NCI-H1092 treated with DMSO at 0.1 percent for 48 hours (cell line): ENCODE measurements at places on chromosomes 1 and 21.

GRCh38 chr1:89528382-89528780 is 3.8 kb downstream of the LRRC8B start:
- DNase-seq, result no peak

GRCh38 chr1:247115545-247115944 is 11.4 kb upstream of the ZNF669 start:
- DNase-seq, result no peak

- DNase-seq, result peak; percentile 42
Observed at GRCh38 chr1:60903591-60903990, 178.8 kb upstream of the NFIA start.

GRCh38 chr1:18938707-18939070 is 17.8 kb downstream of the IFFO2 start:
- DNase-seq, result no peak

- no peak for DNase-seq
Observed at GRCh38 chr1:23400324-23401114, 24.0 kb downstream of the TCEA3 start.
